NCI-H1417 (cell line): ENCODE measurements at places on chromosomes 2 and 18.

- DNase-seq, result no peak
Measured at GRCh38 chr18:48749768-48750167, 201.0 kb downstream of the SMAD7 start.

DNA sequence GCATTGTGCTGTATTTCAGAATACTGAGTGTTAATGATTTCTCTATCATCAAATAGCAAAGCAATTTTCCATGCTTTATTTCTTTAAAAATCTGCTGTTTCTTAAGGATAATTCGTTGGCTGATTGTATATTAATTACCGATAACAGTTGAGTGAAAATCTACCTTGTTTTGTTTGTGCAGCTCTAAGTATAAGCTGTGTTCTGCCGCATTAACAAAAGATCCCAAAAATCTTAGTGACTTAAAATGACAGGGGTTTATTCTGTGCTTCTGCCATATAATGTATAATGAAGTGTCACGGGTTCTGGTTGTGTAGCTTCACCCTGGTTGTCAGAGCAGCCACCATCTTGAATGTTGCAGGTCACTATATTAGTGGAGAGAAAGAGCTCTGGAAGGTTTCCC lies 196.1 kb downstream of the ACTR3 start:
- DNase-seq, result no peak

GRCh38 chr18:75502286-75502685 lies 74.8 kb upstream of the SMIM21 start:
- DNase-seq, result no peak

DNA sequence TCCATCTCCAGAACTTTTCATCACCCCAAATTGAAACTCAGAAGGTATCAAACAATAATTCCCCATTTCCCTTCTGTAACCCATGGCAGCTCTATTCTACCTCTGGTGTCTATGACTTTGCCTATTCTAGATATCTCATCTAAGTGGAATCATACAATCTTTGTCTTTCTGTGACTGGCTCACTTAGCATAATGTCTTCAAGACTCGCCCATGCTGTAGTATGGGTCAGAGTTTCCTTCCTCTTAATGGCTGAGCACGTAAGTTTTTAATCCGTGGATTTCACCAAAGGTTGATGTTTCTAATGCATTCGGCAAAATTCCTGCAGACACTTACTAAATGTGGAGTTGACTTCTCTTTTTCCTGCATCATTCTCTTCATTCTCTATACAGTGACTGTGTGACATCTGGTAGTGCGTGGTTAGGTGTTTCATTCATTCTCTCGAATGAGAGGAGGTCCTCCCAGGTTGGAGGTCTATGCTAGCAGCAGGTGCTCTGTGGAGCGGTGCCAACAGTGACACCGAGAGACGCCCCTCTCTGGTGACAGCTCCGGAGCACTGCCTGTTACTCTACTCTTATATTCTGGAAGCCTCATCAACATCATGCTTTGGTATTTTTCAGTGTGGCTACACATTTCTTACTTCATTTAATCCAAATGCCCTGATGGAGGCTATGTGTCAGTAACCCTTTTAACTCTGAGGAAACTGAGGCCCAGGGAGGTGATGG lies 50.1 kb downstream of the ATOH8 start:
- DNase-seq, result no peak

- no peak for DNase-seq
Measured at GRCh38 chr2:226999661-227000060, 163.8 kb downstream of the RHBDD1 start.

DNA sequence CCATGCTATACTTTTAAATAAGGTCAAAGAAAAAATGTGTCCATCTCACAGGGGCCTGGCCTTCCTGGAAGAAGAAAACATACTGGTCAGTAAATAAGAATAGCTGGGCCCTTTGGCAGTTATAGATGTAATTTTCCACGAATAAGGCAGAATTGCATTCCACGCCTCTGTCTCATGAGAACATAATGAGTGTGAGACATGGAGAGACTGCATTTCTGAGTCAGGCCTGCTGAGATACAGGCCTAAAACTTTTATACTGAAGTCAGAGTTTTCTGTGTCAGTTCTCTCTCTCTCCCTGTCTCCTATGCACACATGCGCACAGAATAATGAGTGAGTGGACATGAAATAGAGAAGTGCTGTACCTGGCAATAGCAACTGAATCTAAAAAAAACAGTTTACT lies 20.4 kb upstream of the IL1R1 start:
- DNase-seq, result no peak

- DNase-seq, result peak; percentile 69
Measured at GRCh38 chr2:231883468-231883881, 42.7 kb downstream of the NPPC start.

DNA sequence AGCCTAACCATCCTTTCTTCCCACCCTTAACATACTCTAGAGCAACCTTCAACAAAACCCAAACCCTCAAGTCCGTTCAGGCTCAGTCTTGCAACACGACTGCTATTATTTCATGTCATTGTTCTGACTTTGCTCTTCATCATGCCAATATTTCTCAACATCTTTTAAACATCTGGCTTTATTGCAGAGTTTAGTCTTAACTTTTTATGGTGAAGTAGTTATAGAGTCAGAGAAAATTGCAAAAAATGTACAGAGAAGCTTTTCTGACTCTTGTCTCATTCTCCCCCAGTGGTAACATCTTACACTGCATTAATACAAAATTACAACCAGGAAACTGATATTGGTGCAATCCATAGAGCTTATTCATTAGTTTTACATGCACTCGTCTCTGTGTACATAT lies 3.9 kb downstream of the MARCO start:
- DNase-seq, result no peak

DNA sequence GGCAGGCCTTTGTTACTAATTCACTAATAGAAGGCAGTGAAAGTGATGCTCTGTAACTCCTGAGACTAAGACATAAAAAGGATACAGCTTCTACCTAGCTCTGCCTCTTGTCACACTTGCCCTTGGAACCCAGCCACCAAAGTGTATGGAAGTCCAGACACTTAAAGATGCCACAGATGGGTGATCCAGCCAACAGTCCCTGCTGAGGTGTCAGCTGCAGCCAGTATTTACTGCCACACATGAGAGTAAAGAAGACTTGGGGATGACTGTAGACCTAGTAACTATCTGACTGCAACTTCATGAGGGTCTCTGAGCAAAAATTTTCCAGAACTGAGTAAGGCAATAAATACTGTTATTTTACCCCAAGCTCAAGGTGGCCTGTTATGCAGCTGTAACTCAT lies 8.8 kb downstream of the IMMT start:
- no peak for DNase-seq

DNA sequence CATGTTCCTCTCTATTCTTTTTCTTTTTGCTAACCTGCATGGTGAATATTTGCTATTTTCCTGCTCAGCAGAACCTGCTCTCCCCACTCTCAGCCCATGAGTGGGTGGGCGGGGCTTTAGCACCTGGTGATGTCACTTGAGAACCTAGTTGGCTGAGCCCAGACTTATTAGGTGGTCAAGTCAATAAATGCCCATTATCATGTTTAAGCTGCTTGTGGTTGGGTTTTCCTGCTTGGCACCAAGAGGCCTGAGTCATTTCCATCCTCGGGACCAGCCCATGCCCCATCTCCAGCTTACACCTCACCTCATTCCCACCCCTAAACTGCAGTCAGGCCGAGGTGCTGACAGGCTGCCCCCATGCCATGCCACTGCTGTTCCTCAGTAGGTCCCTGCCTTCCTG lies 226.6 kb downstream of the ANKRD30B start:
- no peak for DNase-seq

DNA sequence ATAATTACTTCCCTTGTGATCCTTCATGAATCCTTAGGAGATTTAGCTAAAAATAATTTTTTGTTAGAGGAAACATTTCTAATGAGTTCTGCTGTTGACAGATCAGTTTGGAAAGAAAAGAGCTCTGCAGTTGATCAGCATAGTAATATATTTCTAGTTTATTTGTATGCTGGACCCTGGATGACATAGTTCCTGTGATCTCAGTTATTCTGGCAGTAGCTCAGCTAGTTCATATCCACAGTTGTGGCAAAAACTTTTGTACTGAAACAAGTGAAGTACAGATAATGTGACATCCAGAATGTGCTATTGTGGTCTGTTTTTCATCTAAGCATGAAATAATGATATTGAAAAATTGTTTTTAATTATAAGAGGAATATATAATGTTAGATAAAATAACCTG lies 33.7 kb downstream of the ABI2 start:
- DNase-seq, result no peak

GRCh38 chr2:72713857-72714256 lies 112.0 kb downstream of the EXOC6B start:
- DNase-seq, result no peak

GRCh38 chr2:54059504-54059903 lies 55.9 kb upstream of the ACYP2 start:
- no peak for DNase-seq

- DNase-seq, result peak; percentile 39
Measured at GRCh38 chr2:155653176-155653575, 679.3 kb downstream of the NR4A2 start.

DNA sequence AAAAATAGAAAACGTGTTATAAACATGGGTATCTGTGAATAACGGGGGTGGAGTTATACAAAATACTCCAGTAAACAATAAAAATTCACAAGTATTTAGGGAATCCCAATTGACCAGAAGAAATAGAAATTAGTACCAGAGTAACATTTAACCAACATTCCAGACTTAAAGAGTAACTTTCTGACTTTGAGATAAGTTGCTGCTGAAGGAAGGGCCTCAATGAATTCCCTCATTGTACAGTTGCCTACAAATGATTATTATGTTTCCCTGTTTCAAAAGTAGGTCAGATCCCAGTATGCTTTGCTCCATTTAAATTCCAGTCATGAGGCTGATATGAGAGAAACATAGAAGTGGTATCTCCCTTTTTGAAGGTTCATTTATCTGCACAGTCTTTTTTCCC lies 88.3 kb upstream of the KCNH7 start:
- DNase-seq, result no peak

DNA sequence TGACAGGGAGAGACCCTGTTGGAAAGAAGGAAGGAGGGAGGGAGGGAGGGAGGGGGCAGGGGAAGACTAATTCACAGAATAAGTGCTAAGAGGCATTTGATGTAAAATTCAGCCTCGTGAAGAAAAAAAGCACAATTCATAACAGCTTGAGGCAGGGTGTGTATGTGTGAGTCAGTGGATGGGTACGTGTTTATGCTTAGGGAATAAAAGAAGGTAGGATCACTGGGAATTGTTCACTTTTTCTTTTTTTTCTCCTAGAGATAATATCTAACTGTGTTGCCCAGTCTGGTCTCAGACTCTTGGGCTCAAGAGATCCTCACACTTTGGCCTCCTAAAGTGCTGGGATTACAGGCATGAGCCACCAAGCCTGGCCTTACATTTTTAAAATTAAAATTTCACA lies 39.2 kb downstream of the WDR33 start:
- no peak for DNase-seq

- no peak for DNase-seq
Measured at GRCh38 chr2:119198240-119198840, 25.3 kb upstream of the STEAP3 start.

GRCh38 chr18:48166336-48166875 lies 235.9 kb upstream of the SMAD2 start:
- DNase-seq, result no peak

GRCh38 chr2:178282075-178282815 lies 87.9 kb downstream of the OSBPL6 start:
- DNase-seq, result no peak

DNA sequence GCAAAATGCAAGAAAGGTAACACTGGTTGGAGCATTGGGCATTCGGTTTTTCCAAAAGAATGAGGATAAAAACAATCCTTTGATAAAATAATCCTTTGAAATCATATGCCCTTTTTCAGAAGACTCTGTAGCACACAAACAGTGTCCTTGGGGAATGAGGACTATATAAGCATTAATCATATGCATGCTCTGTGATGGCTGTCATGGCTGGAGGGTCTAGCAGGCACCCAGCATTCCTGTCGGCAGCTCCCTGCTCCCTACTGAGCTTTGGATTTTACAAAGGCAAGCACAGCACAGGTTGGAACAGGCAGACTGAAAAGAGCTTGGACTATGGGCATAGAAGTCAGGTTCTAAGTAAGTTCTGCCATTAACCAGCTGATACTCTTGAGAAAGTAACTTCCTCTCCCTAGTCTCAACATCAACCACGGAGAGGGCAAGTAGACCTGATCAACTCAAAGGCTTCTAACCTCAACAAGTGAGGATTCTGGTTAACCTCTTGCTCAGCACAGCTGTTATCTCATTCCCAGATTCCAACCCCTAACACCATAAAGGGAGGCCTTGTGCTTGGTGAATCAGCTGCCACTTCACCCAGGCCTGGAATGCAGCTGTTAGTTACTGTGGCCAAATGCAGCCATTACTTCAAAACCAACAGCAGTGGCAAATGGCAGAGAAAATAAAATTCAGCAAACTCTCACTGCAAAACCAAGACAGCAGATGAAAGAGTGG lies 29.5 kb downstream of the GALNT14 start:
- DNase-seq, result no peak

GRCh38 chr2:45964223-45964841 lies 312.9 kb downstream of the PRKCE start:
- DNase-seq, result peak; percentile 39

DNA sequence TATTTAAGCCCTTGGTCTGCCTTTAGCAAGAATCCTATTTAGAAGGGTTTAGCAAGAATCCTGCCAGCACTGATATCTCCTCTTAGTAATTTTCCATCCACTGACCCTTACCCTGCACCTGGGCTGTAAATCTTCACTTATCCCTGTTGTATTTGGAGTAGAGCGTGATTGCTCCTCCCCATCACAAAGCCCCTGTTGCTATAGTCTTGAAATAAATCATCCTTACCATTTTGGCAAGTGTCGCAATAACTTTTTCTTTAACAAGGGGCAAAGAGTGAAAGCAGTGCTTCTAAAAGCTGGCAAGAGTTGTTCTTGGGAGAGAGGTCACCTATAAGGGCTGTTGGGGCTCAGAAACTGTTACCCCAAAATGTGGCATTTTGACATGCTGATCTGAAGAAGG lies 3.7 kb upstream of the SCTR start:
- DNase-seq, result no peak
